Glomerular endothelial cell (primary cell): ENCODE measurements at places on chromosomes 1 and 21.

- DNase-seq, result no peak
These were observed 114.5 kb downstream of the OMA1 start for GRCh38 chr1:58431901-58432620.

GRCh38 chr1:24109686-24110475 is 2.1 kb downstream of the MYOM3 start:
- no peak for DNase-seq

GRCh38 chr1:202283991-202284390 is 57.7 kb downstream of the UBE2T start:
- DNase-seq, result no peak

DNA sequence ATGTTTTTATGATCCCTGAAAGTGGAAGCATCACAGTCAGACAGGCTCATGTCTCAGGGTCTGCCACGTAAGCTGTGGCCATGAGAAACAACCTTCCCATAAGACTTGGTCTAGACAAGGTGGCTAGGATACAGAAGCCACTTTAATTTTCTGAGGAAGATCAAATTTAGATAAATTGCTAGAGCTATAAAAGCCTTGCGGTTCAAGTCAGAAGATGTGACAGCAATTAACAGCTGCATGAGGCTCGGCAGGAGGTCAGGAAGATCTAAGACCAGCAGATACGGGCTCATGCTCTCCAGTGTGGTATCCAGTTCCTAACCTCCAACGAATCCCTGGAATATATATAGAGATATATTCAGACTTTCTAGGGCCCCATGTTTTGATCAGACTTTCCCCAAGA is 577.1 kb downstream of the PLPP3 start:
- no peak for DNase-seq

- no peak for DNase-seq
These were observed 5.3 kb upstream of the MOB3C start for GRCh38 chr1:46621930-46622329.

DNA sequence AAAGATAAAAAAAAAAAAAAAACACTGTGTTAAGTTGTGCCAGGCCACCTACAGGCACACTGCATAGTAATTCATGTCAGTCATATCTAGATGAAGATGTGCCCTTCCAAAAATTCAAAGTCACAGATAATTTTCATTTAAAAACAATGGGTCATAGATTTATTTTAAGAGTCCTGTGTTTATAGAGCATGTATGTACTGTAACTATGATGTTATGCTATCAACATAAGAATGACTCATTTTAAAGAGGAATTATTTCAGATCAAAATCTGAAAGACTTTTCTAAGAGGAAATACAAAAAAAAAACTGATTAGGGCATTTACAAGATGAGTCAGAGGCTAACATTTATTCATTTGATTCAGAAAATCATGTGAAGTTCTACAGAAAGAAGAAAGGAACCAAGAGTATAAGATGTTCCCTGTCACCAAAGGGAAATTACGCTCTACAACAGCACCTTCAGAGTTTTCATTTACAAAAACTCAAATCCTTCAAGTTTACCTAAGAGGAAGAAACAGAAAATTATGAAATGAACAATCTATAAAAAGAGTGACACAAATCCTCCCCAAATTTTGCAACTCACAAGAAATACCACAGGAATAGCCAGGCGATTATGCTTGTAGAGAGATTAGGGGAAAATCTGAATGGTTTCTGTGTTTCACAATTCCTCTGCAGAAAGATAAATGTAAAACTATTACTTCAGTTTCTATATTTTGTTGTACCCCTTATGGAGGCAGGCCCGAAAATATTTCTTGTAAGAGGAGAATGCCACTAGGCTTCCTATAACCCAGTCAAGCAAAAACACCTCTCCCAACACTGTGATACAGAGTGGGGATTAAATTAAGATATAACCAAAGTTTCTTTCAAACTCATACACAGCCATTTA is 13.8 kb downstream of the TP53BP2 start:
- no peak for DNase-seq

GRCh38 chr1:73627723-73628122 is 570.3 kb downstream of the LRRIQ3 start:
- DNase-seq, result no peak

DNA sequence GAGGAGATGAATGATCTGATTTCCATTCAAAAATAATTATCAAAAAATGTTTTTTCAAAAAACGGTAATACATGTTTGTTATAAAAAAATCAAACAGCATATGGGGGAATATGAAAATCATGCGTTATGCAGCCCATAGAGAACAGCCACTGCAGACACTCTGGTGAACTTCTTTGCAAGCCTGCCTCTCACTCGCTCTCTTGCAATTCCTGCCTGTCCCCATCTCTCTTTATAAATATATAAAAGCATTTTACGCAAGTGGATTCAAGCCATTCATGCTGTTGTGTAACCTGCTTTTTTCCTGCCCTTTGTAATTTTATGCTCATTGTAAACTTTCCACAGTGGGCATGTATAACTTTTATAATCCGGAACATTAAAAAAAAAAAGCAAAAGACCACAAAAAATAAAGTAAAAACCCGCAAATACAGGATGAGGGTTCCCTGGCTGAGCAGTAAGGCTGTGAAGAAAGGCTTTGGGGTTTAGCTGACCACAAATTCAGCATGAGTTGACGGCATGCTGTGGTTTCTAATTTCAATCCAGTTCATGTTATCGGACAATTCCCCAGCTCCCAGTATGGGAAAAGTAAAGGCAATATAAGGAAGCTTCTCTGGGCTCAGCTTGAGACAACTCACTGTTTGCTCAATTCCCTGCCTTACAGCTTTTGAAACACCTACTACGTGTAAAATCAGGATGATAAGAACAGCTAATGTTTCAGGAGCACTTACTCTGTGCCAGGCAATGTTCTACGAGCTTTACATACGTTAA is 52.8 kb upstream of the ZBTB40 start:
- no peak for DNase-seq

- DNase-seq, result no peak
These were observed 773 bp downstream of the CNST start for GRCh38 chr1:246566813-246567645.

DNA sequence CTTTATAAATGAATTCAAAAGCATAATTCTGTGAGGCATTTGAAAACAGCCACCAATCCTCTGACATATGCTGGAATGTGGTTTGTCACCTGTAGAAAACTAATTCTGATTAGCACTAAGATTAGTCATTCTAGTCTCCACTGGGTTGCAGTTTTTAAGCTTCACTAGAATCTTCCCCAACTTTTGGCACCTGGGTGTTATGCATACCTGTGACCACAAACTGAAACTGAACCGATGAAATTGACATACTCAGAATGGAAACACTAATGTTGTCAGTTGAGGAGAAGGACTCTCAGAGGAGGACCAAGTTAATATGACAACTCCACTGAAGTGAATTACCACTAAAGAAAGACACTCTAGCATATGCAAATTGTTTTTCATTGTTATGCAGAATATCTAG is 285.8 kb upstream of the NEGR1 start:
- no peak for DNase-seq

GRCh38 chr1:2525920-2526823 is at the start of gene PANK4:
Gene PANK4 (minus strand): TSS chr1:2526596. CDS start chr1:2526587, 9 bp downstream.
- DNase-seq, result no peak

GRCh38 chr1:10965546-10966226 is 46.8 kb upstream of the TARDBP start:
- no peak for DNase-seq

DNA sequence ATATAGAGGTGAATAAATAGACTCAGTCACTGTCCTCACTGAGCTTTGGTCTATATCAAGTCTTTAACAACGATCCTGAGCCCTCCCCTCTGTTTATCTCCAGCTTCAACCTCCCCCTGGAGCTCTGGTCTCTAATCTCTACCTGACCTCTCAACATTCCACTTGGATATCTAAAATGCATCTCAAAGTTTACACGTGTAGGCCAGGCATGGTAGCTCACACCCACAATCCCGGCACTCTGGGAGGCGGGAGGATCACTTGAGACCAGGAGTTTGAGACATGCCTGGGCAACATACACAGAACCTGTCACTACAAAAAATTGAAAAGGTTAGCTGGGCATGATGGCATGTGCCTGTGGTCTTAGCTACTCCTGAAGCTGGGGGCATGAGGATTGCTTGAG is 53.4 kb downstream of the GADD45A start:
- no peak for DNase-seq

- no peak for DNase-seq
These were observed at the start of gene GPR37L1 for GRCh38 chr1:202122639-202123335. Gene GPR37L1 (plus strand): TSS chr1:202122917. CDS start chr1:202122964, 47 bp downstream.

DNA sequence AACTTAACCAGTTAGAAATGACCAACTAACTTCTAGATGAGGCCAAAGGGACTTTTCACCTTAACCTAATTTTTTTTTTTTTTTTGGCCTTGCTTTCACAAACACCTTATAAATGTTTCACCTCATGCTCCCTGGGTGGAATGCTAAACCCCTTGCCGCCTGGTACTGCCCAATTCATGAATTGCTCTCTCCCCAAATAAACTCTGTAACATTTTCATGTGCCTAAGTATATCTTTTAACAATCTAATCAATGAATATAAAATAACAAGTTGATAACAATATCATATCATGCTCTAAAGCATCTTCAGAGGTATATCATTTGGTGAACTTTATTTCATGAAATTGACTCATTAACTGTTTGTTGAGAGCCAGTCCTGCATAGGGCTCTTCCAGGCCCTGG is 10.9 kb upstream of the CNN3 start:
- no peak for DNase-seq

DNA sequence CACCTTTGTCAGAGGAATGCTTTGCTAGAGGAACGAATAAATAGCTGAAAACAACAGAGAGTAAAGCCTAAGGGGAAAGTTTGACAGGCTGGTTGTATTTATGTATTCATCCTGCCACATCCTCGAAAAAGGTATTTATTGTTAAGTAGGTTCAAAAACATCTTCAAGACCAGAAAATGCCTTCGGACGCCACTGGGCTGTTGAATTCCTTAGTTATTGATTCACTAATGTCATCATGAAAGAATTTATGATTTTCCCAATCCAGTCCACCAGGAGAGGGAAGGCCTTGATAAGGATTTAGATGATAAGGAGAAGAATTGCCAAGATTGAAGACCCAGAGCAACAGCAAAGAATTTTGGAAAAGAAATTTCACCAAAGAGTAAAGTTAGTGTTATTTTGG is 35.2 kb upstream of the MAB21L3 start:
- DNase-seq, result no peak

DNA sequence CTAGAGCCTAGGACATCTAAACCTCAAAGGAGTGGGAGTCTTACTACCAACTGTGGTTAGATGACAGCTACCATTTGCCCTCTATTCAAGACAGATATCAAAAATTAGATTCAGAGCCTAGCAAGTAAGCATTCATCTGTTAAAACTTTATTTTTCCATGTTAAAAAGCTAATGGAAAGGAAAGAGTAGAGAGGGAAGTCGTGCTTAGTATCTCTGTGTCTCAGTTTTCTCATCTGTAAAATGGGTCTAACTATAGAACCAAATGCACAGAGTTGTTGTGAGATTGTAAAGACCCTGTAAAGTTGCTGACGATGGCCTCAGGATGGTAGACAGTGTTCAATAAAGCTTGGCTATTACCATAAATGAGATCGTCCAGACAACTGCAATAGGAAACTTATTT is 428.5 kb upstream of the RUNX1 start:
- DNase-seq, result no peak

DNA sequence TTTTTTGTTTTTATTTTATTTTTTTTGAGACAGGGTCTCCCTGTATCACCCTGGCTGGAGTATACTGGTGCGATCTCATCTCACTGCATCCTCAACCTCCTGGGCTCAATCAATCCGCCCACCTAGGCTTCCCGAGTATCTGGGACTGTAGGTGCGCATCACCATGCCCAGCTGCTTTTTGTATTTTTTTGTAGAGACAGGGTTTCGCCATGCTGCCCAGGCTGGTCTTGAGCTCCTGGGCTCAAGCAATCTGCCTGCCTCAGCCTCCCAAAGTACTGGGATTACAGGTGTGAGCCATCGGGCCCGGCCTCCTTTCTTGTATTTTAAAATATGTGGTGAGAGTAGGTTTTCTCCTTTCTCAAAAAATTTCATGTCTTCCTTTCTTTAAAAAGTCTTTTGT is 122.6 kb downstream of the XPR1 start:
- no peak for DNase-seq
